ENCODE measurements at places on chromosomes 3 and 15.

- DNase-seq: no peak
Observed at GRCh38 chr3:13277860-13278531, 142.1 kb downstream of the NUP210 start.

GRCh38 chr15:58513726-58514336 is 82.0 kb downstream of the LIPC start:
- DNase-seq: no peak

DNA sequence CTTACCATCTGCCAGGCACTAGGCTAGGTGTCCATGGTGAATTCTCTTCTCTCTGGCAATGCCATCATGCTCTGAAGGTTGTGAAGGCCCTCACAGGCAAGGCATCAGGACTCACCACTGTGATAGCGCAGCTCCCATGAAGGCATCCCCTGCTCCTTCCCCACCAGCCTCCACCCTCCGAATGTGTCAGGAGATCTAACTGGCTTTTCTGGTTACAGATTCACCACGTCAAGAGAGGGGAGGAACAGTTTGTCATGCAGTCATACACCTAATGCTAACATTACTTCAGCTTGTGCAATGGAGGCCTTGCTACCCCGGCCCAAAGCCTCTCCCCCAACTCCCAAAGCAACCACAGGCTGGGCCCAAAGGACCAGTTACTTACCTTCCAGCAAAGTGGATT is 8.9 kb upstream of the CMTM8 start:
- DNase-seq: no peak

- no peak for DNase-seq
Observed at GRCh38 chr15:99495430-99496301, 70.1 kb upstream of the MEF2A start.

- DNase-seq: no peak
Observed at GRCh38 chr3:53230041-53230621, 25.7 kb downstream of the TKT start.

Data from NCI-H1436 (cell line).